ENCODE measurements at places on chromosomes 4 and X.

DNA sequence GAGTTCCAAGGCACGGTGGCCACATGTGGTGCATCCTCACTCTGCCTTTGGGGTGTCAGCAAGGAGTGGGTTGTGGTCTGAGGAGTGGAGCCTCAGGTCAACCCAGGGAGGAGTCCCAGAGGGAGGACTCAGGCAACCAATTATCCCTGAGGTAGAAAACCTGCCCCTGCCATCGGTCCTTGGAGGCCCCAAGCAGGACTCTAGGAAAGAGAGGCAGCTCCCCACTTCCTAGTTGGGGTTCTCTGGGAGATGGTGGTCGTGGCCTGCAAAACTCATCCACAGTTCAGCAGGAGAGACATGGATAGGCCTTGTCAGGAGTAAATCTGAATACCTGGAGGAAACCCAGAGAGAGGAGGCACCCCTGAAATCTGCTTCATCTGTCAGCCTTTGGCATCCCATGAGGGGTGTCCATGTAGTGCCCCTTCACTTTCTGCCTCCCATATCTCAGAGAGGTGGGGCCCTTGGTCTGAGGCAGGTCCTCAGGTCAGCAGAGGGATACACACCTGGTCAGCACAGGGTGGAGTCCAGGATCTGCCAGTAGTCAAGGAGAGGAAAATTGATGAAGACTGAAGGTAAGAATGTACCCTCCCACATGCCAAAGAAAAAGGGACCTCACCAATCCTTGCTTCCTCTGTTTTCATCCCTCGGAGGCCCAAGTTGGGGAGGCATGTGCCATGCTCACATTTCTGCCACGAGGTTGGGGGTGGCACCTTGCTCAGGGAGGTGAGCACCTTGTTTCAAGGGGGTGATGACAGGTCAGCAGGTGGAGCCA, 1.6 kb downstream of the MAGEA11 start:
- DNase-seq, result no peak

GRCh38 chr4:138404251-138404650, 162.1 kb upstream of the SLC7A11 start:
- DNase-seq, result no peak

DNA sequence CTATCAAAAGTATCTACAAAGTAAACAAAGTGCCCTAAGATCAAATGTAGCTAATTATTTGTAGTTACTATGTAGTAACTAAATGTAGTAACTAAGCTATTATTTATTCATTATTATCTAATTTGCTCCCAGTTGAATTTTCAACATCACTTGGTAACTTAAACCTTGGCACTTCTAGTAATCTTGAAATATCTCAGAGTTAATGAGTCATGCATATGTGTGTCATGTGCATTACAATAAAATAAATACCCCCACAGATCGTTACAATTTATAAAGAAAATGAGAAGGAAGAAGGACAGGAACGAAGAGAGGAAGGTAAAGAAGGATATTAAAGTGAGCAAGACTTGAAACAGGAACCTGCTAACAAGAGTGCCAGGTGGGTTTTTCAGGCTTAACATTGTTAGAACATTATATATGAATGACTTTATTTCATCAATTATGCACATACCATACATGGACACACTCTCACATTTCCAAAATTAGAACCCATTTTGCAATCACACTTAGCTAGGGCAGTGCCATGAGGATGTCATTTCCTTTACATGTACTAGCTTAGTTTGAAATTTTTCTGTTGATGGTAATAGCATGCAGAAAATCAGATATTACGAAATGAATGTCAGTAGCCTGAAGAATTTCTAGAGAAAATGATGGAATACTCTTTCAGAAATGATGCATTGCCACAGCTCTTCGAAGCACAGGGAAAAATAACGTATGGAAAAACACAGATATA, 1670.4 kb upstream of the AGA start:
- no peak for DNase-seq

DNA sequence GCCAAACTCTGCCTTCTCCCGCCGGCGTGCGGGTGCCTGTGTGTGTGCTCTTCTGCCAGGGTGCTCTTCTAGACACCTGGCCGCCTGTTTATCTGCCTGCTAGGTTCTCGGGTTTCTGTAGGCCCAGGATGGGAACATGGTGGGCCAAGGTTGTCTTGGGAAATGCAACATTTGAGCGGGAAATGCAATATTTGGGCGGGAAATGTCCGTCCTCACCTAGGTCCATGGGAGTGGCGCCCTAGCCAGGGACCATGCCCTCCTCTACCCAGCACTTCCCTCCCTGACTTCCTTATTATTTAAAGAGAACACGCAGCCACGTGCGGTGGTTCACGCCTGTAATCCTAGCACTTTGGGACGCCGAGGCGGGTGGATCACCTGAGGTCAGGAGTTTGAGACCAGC, 392.6 kb downstream of the FAT4 start:
- no peak for DNase-seq

DNA sequence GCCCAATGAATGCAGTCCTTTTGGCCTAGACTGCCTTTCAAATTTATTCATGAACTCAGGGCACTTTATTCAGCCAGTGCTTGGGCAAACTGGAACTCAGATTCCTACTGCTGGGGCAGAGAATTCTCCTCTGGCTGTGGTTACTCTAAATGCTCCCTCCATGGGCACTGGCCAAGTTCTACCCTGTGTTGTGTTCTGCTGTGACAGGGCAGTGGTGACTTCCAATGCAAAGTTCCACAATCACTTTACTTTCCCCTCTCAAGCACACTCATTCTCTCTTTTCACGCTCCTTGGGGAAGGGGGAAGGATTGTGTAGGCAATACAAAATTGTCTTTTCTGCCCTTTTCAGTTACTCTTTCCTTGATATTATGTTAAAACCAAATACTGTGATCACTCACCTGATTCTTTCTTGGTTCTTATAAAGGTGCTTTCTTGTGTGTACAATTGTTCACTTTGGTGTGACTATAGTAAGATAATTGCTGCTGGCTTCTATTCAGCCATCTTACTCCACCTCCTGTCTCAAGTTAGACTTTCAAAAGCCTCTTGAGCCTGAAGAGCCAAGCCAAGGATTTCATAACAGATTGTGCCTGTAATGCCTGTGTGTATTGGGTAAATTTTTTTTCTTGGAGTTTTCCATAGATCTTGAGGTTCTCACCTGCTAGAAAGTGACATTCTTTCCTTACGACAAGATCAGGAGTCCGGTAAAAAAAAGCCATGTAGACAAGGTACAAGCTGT, 1078.6 kb downstream of the FAM133A start:
- DNase-seq, result no peak

GRCh38 chrX:25527156-25527555, 511.4 kb upstream of the ARX start:
- no peak for DNase-seq

GRCh38 chr4:81106150-81106549, 75.6 kb downstream of the BMP3 start:
- no peak for DNase-seq

- DNase-seq, result no peak
Observed at GRCh38 chrX:63930140-63930539, 145.1 kb upstream of the ARHGEF9 start.

DNA sequence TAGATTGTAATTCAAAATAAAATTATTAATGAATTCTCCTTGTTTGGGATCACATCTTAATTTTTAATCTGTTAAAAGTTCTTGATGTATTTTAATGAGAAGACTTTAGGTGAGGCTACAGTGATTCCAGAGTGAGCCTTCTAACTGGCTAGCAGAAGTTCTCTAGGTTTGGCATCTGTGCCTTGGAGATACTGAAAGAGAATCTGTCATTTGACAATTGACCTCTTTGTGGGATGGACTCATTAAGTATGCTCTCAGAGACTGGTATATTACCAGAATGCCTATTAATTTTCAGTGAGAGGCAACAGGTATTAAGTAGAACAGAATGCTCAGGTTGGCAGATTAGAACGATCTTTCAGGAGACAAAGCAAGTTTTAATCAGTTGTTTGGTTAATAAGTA, 10.2 kb downstream of the CCNG2 start:
- DNase-seq, result no peak

DNA sequence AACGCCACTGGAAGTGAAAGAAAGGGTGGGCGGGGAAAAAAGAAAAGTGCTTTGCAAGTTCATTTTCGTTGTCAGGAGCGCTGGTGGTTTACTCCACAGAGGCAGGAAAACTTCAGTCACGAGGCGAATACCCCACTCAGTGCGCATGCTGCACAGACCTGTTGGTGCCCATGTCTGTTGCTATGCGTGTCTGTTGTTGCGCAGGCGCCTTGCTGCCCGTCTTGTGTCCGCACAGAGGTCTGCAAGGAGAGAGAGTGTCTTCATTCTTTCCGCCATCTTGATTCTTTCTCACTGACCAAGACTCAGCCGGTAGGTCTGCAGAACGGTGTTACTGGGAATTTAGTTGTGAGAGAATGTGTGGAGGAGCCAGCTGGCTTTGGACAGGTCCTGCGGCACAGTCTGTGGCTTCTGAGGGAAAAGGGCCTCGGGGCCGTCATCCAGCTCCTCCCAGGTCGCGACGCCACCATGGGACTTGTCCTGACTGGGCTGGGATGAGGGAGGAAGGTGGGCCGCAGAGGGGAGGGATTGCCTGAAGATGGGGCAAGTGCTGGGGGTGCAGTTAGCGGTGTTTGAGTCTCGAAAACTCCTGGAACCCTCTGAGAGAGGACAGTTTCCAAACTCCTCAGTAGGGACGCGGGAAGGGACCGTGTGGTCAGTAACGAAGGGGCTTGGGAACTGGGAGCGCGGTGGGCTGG, at the start of gene PAGE2:
PAGE2 (plus strand) TSS at position 224 of the 695 bp plus-strand sequence. CDS start 1,003 bp downstream, outside the sequence.
- DNase-seq, result no peak

DNA sequence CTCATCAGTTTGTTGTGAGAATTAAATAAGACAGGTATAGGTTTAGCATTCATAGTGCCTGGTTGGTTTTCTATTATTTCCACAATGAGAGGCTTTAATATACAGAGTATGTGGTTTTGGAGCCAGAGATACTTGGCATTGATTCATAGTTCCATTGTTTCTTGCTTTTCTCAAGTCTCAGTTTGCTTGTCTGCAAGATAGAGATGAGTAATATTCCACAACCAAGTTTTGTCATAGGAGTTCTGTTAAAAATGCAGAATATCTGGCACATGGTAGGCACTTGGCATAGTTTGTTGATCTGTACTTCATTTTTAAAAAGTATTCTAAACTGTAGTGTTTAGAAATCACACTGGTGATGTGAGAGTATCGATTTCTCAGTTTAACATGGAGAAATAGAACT, 37.5 kb upstream of the EDA2R start:
- no peak for DNase-seq

- DNase-seq, result no peak
Observed at GRCh38 chr4:93217431-93217830, 611.1 kb upstream of the ATOH1 start.

Measured in CD4-positive, alpha-beta T cell treated with Interleukin-2 at 100 ng/mL for 4 hours (primary cell).